ENCODE measurements at places on chromosomes 5 and 9.
A peak's percentile ranks its signal among the peaks of the same experiment; 100 is the strongest.

DNA sequence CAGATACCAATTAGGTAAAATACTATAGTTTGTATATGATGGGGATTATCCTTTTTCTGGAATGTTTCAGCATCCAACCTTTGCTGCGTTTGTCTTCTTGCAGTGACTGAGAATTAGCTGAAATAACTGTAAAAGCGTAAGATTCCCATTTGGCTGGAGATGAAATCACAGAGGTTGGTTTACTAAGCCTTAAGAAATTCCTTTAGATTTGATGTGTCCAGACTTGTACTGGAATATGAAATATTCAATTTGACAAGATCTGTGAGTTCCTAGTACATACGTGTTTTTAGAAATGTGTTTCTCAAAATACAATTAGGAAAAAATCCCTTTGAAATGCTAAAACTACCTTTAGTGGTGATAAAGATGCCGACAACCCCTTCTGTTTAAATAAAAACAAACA is 286.0 kb upstream of the DMRT1 start:
- DNase-seq, result no peak

DNA sequence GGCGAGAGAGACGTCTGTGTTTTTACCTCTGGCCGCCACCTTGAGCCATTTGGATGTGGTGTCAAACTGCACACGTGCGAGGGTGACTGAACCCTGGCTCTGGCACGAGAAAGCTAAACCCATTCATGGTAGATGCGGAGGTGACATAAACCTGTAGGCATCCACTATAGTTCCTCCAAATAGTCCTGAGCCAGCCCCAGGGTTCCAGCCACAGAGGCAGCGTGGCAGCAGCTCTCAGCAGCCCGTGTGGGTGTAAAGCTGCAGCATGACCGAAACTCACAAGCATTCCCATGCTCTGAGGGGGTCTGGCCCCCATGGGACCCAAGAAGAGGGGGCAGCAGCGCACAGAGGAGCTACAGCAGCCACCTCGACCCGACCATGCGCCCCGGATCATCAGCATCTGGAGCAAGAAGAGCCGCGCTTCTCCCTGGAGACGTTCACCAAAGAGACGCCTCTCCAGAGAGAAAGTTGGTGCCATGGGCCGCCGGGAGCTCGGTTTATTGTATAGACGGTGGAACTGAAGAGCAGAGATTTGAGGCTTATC is 303.8 kb upstream of the IRX4 start:
- DNase-seq, result no peak

DNA sequence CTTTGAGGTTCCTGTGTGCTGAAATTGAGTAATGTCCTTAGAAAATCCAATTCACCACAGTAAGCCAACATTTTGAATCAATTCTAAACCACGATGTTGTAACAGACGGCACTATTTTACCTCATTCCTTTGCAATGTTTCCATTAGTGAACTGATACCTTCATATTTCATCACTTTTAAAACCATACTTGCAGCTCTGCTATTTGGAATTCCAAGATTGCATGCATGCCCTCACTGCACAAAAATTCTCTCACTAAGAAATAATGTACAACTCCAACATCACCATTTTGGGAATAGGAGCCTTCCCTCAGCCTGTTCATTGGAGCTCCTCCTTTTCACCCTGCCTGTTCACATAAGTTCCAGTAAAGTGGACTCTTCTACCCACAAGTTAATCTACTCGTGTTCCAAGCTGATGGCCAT is 74.8 kb upstream of the TGFBR1 start:
- DNase-seq, result no peak

DNA sequence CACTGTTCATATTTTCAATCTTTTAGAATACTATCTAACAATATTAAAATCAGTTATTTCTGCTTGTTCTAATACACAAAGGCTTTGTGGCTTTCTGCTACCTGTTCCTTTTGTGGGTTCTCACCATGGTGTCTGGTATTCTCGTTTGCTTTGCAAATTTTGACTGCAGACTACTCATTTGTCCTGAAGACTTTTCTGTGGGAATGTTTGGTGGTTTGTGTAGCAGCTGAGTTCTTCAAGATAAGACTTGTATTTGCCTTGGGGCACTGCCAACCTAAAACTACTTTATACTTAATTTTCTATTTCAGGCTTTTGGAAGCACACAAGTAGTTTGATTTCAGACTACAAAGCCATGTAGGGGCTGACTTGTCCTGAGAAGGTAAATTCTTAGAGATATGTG is 11.1 kb downstream of the IL33 start:
- no peak for DNase-seq

DNA sequence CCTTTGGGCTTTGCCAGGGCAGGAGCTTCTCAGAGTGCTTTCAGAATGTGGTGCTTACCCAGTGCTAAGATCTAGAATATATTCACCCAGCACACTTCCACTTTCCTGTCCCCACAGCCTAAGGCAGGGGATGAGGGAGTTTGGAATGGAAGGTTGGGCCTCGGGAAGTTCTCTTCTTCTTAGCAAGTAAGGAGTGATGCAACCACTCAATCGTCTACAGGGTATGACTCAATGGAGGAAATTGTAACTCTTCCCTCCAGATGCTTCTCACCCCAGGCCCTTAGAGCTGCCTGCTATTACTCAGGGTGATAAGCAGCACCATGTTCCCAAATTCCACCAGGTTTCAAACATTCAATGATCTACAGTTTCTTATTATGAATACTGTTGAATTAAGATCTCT is 30.8 kb upstream of the AGGF1 start:
- no peak for DNase-seq

GRCh38 chr5:72465066-72465465 is 42.1 kb downstream of the ZNF366 start:
- no peak for DNase-seq

GRCh38 chr5:174100490-174100889 is 55.0 kb downstream of the NSG2 start:
- no peak for DNase-seq

DNA sequence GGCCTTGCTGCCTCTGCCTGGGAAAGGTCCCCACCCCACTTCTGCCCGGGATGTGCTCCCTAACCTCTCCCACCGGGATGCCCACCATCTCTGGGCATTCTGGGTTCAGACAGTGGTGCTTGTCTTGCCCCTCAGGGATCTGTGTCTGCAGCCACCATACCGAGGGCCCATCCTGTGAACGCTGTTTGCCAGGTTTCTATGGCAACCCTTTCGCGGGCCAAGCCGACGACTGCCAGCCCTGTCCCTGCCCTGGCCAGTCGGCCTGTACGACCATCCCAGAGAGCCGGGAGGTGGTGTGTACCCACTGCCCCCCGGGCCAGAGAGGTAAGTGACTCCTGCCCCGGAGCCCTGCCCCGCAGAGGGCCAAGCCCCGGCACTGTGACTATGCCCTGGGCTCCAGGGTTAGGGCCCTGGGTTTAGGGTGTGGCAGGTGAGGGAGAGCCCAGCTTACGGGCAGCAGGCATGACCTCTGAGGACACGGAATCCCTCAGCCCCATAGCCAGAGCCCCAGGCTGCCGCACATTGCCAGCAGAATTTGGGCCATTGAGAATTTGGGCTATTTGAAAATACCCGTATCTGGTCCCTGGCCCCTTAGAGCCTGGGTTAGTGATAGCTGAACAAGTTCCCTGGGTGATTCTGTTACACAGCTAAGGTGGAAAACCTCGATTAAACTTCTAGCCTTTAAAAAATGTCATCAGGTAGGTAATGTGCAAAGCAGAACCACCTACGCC is 35.3 kb upstream of the AIF1L start:
- DNase-seq, result no peak

GRCh38 chr9:89759572-89759971 is 154.8 kb downstream of the GADD45G start:
- no peak for DNase-seq

- no peak for DNase-seq
Observed at GRCh38 chr5:16809010-16809394, 127.1 kb downstream of the MYO10 start.

DNA sequence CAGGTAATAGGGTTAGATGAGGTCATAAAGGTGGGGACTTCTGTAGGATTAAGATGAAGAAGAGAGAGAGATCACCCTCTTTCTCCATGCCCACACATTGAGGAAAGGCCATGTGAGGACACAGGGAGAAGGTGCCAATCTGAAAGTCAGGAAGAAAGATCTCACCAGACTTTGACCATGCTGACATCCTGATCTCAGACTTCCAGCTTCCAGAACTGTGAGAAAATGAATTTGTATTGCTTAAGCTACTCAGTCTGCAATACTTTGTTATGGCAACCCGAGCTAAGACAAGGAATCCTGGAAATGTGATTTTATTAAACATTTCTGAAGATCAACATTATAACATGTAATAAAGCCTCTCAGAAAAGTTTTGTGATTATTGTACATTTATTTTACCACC is 3.5 kb upstream of the CSNK1G3 start:
- DNase-seq, result no peak

DNA sequence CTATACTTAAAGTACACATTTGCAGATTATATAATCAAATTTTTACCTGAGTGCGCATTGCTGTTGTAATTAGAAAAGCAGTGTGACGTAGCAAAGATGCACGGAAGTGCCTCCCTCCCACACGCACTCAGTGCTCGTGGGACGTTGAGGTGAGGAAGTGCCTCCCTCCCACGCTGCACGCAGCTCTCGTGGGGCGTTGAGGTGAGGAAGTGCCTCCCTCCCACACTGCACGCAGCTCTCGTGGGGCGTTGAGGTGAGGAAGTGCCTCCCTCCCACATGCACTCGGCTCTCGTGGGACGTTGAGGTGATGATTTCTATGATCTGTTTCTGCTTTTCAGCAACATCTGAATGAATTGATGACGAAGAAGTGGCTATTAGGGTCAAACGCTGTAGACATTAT is 21.0 kb downstream of the EXOC3 start:
- DNase-seq, result peak; percentile 53

DNA sequence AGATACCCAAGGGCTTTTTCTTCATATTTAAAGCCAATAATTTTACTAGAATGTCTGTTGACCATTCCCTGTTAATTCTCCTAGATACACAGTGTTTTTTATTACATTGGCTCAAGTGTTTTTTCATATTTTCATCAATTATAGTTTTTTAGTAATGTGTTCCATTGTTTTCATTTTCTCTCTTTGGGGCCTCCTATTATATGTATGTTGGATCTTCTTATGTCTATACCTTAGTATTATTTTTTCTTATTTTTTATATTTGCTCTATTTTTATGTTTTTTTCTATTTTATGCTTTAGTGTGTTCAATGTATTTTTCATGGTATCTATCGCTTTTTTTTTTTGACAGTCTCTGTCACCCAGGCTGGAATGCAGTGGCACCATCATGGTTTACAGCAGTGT is 7.5 kb downstream of the KIAA1958 start:
- no peak for DNase-seq

DNA sequence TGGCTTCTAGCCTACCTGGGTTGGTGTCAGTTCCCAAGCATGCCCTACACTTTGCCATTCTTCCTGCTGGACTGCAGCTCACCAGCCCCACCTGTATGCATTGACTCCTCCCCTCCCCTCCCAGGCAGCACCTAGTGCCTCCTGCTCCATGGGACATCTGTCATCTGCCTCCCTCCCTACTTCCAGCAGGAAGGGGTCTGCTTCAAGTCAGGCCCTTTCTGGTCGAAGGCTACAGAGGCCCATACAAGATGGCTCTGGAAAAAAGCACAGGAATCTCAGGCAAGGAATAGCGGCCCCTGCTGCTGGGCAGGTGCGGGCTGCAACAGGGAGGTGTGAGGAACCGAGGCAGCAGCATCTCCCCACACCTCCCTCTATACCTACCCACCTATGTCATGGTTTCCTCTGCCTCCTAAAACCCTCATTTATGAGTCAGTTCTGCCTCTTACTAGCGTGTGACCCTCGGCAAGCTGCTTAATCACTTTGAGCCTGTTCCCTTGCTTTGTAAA is 19.7 kb downstream of the WWC1 start:
- DNase-seq, result no peak

- no peak for DNase-seq
Observed at GRCh38 chr9:20441711-20442423, 180.4 kb downstream of the MLLT3 start.

DNA sequence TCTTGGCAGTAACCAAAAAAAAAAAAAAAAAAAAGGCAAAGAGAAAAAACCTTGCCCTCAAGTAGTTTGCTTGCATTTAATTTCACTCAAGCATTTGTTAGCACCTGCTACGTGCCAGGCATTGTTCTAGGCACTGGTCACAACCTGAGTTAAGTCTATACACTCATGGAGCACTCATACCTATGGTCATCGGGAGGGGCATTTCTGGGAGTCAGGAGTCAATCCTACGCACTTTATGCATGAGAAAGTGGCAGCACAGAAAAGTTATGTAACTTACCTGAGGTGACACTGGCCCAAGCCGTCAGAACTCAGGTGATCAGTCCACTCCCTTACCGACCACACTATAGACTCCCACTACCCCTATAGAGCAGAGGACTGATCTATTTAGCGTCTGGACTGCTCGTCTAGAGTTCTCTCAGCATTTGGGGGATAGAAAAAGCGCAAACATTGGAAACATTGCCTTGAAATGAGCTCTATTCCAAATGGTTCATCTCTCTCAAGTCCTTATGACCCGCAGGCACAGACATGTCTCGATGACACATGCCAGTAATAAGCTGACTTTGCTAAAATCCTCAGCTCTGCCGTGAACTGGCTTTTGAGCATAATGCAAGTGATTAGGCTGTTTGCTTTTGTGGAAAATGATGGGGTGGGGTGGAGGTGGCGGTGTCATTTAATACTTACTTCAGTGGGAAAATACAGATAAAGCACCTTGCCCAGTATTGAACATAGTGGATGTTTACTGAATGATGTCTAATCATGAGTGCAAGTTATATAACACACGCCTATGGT is 160.2 kb downstream of the ARHGEF28 start:
- no peak for DNase-seq

DNA sequence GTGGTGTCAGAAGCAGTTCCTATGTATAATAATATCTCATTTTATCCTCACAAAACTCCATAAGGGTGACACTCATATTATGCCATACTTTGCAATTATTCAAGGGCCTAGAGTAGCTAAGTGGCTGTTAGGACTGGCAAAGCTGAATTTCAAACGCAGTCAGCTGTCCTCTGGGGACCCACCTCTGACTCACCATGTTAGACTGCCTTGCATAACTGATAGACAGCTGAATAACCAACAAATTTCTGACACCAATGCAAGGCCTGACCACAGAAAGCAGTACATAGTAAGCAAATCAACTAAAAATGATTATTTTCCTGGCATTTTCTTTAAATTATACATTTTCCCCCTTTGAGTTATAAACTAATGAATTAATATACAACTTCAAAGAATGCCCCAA is 251.6 kb upstream of the PTGER4 start:
- no peak for DNase-seq

DNA sequence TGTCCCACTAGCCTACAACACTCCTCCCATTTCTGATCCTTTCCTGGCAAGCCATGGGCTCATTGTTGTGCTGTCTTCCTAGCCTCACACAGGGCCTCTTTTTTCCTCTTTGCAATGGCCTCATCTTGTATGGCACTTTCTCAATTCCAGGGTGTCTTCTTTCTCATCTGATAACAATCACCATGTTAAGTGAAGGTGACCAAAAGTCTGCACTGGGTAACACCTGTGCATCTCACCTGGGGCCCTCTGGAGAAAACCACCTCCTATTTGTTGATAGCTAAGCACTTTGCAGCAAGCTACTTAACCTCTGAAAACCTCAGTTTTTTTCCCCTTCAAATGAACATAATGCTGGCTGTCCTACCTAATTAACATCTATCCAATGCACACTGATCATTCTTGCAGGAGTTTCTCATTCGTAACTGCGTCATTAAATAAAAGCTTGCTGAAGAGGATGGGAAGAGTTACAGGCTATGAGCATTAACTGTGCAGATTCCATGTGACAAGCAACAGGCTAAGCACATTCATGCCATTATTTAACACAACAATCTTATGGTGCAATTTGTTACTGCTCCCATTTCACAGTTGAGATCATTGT is 60.1 kb upstream of the STK32A start:
- DNase-seq, result no peak

GRCh38 chr9:128022886-128023285 is 42.1 kb upstream of the EEIG1 start:
- DNase-seq, result no peak

- no peak for DNase-seq
Observed at GRCh38 chr9:698276-698675, 143.2 kb upstream of the DMRT1 start.
